ENCODE measurements at places on chromosomes 3 and 15.

DNA sequence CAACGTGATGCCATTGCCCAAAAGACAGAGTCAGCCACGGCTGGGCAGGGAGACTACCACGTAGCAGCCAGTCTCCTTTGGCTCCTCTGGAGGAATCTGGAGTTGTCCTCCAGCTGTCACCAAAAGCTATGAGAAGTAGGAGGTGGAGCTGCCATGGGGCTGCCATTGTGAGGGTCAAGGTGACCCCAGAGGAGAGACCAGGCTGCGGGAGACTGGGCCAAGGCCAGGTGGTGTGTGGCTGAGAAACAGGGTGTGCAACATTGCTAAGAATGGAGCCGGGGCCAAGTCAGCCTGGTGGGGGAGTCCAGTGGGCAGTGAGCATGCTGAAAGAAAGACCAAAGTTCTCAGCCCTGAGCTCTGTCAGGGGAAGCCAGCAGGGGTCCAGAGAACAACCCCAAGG is 29.9 kb upstream of the MRPS22 start:
- DNase-seq: no peak

- DNase-seq: no peak
These were observed 30.4 kb upstream of the TMCO5A start for GRCh38 chr15:37903919-37904625.

- no peak for DNase-seq
These were observed 4.5 kb upstream of the SLCO2A1 start for GRCh38 chr3:134034005-134034785.

- DNase-seq: no peak
These were observed 276.6 kb downstream of the RPLP1 start for GRCh38 chr15:69729167-69729748.

DNA sequence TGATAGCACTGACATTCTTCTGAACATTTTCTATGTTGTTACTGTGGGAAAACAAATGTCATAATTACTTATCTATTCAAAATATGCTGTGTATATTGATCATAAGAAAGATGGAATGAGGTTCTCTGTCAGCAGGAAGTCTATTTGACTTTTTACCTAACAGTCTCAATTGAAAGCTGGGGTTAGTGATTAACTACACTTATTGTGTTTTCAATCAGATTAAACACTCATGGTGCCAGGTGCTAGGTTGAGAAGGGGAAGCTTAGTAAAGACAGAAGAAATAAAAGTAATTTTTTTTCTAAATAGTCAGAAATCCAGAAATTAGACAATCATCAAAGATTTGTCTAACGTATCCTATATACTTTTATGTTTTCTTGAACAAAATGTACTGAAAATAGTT is 281.0 kb upstream of the NR2E3 start:
- no peak for DNase-seq

DNA sequence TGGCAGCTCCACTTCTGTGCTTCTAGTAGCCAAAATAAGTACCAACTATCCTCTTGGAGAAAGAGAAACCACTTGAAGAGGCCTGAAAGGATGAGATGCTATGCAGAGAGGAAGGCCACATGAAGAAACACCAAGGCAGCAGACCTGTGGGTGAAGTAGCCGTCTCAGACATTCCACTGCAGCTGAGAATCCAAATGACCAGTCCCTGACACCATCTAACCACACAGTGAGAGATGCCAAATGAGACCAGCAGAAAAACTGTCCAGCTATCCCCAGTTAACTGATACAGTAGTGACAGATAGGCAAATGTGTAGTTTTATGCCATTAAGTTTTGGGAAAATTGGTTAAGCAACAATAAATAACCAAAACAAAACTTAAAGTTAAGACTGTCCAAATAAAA is 47.9 kb upstream of the ZSCAN2 start:
- DNase-seq: no peak

DNA sequence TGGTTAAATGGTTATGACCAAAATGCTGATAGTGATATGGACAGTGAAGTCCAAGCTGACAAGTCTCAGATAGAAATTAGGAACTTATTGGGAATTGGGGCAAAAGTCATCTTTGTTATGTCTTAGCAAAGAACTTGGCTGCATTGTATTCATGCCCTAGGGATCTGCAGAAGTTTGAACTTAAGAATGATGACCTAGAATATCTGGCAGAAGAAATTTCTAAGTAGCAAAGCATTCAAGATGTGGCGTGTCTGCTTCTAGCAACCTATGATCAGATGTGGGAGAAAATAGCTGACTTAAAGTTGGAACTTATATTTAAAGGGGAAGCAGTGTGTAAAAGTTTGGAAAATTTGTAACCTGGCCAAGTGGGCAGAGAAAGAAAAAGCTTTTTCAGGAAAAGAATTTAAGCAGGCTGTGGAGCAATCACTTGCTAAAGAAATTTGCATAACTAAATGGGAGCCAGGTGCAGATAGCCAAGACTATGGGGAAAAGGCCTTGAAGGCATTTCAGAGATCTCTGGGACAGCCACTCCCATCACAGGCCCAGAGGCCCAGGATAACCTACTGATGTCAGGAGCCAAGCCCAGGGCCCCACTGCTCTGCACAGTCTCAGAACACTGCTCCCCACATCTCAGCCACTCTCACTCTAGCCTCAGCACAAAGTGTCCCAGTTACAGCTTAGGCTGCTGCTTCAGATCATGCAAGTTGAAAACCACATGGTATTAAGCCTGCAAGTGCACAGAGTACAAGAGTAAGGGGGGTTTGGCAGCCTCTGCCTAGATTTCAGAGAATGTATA is 147.8 kb upstream of the TGFBR2 start:
- peak; percentile 20 for DNase-seq

GRCh38 chr3:189982321-189982945 is 138.3 kb downstream of the P3H2 start:
- no peak for DNase-seq

- peak; percentile 64 for DNase-seq
These were observed 158.6 kb upstream of the NR2E3 start for GRCh38 chr15:71651750-71652186.

- DNase-seq: no peak
These were observed 657.5 kb upstream of the DPPA4 start for GRCh38 chr3:109994853-109995252.

- no peak for DNase-seq
These were observed 30.2 kb upstream of the VPS8 start for GRCh38 chr3:184781801-184782200.

- DNase-seq: no peak
These were observed 289.3 kb upstream of the RORA start for GRCh38 chr15:61518191-61518950.

GRCh38 chr3:97278506-97278905 is 464.1 kb downstream of the EPHA6 start:
- no peak for DNase-seq

GRCh38 chr15:52308446-52309153 is 13.0 kb upstream of the MYO5C start:
- DNase-seq: no peak

- no peak for DNase-seq
These were observed 5.7 kb downstream of the APH1B start for GRCh38 chr15:63283126-63283525.

DNA sequence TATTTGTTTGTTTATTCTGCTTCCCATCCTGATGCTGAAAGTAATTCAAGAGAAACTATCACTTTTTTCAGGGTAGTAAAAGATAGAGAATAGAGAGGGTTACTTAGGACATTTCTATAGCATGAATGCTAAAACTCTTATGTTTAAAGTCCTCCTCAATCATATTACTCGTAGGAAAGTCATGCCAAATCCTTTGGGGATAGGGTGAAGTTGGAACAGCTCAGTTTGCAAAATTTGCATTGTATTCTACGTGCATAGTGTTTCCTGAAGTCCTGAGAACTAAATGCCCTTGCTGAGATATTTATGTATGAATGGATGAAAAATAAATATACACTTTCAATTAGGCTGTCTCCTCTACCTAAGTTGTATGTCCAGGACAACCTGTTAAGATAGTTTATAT is 14.6 kb downstream of the PLSCR5 start:
- DNase-seq: no peak

DNA sequence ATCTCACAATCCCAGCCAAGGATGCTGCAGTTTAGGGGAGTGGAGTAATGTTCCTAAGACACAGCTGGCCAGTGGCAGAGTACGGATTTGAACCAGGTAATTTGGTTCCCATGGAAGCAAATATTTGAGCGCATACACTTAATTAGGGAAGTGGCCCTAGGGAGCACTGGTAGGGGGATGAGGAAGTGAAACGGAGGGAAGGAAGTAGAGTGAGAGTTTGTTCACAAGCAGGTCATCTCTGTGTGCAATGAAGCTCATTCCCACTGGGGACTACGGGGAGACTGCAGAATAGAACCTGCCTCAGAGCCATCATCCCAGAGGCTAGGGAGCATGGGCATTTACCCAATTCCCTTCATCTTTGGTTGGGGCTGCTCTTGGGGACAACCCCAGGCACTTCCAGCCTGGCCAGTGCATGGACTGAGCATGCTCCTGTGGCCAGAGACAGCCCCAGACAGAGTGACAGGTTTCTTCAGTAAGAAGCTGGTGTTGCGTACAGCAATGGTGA is 317.2 kb upstream of the PROK2 start:
- DNase-seq: no peak

GRCh38 chr15:29133791-29134190 is 135.8 kb downstream of the NSMCE3 start:
- no peak for DNase-seq

DNA sequence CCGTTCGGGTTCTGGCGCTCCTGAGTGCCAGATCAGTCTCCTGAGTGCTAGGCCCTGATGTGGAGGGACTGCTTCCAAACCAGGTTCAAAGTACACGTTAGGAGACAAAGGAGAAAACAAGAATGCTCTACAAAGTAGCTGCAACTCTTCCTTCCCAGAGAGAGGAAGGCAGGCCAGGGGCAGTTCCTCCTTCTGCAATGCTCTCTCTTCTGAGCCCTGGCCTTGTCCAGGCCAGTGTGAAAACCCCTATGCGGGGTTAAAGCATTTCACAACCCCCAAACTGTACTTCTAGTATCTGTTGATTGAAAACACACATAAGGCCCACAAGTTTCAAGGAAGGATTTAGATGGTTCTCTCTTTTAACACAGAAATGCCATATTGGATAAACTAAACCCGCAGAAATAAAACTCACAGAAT is 9.7 kb upstream of the CALML4 start:
- no peak for DNase-seq
